ENCODE measurements at places on chromosomes 2 and 18.
A peak's percentile ranks its signal among the peaks of the same experiment; 100 is the strongest.

- DNase-seq = no peak
These were observed 86.6 kb downstream of the ASB1 start for GRCh38 chr2:238513346-238513745.

DNA sequence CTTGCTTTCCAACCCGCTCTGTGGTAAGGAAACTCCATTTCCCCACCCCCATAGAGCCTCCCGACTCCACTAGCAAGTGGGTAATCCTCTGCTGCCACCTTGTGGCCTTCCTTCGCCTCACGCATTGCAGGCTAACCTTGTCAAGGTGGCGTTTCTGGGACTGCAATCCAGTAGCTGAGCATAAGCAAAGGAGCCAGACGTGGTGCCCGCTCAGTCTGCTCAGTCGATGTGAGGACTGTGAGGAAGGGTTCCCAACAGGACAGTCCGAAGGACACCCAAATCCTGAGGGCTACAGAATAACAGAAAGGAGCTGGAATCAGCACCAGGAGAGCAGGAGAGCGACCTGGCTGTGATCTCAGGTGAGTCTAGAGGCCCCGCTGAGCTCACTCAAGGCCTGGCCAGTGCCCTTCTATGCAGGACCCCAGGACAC is 144.2 kb downstream of the SUCLG1 start:
- peak; percentile 74 for DNase-seq

- DNase-seq = no peak
These were observed 4.8 kb upstream of the ITPRIPL1 start for GRCh38 chr2:96320326-96320725.

GRCh38 chr2:100054426-100054825 is 88.0 kb downstream of the AFF3 start:
- no peak for DNase-seq

GRCh38 chr2:238158509-238159070 is at the start of gene ERFE:
TSS of gene ERFE (plus strand) at chr2:238158970. CDS start at chr2:238159008, 38 bp downstream.
- no peak for DNase-seq

DNA sequence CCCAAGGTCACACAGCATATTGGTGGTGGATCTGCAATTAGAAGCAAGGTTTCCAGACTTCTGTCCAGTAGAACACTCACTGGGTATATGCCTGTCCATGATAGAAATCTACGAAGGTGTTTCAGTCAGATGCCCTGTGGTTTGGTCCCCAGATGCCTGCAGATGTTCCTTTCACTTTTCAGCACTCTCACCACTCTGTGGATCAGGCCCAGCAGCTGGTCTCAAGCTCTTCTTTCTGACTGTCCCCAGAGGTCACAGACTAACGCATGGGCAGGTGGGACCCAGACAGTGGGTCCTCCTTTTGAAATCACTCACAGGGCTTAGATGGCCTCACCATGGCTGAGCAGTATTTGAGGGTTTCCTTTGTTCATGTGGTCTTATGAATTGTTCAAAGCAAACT is 376.5 kb downstream of the ALK start:
- DNase-seq = no peak

- DNase-seq = no peak
These were observed 745.8 kb upstream of the CHAC2 start for GRCh38 chr2:53021828-53022227.

DNA sequence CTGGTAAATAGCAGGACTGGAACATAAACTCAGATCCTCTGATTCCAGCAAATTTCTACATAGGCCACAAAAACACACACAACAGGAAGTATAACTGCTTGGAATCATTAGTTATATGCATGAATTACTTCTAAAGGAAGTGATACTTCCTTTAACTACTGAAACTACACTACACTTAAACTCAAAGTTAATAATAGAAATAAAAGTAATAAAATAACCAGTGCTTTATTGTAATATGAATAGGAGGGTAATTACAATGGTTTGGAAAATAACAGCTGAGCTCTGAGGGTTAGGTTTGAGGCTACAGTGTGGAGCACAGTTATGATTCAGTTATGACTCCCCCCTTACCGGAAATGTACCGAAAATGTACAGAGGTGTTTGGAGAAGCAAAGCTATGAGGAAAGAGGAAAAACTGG is 18.5 kb upstream of the POLI start:
- no peak for DNase-seq

- DNase-seq = no peak
These were observed 58.3 kb upstream of the PXDN start for GRCh38 chr2:1802469-1803216.

DNA sequence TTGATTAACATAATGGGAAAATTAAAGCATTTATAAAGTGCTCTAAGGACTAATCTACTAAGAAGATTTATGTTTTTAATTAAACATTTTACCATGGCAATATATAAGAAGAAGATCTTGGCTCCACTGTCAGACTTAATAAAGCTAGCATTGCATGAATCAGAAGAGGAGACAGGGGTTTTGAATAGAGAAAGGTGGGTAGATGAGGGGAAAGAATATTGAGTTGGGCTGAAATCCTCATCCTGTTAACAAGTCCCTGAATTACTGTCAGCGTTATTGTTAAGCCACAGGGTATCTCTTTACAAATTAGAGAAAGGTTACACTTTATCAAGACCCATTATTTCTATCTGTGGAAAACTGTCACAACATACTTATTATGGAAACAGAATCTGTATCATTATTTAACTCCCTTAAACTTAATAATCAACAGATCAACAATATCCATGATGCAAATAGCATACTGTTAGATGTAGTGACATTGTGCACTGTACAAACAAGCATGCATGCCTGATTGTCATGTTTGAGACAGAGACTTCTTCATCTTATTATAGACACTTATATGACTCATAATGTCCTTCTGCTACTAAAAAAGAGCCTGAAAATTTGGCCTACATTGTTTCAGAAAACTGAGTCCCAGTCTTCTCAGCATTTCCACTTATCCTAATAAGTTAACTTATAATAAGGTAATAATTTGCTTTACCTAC is 304.1 kb downstream of the NRXN1 start:
- no peak for DNase-seq
